Ecto neural progenitor cell (in vitro differentiated cells): ENCODE measurements at places on chromosomes 2 and 18.

DNA sequence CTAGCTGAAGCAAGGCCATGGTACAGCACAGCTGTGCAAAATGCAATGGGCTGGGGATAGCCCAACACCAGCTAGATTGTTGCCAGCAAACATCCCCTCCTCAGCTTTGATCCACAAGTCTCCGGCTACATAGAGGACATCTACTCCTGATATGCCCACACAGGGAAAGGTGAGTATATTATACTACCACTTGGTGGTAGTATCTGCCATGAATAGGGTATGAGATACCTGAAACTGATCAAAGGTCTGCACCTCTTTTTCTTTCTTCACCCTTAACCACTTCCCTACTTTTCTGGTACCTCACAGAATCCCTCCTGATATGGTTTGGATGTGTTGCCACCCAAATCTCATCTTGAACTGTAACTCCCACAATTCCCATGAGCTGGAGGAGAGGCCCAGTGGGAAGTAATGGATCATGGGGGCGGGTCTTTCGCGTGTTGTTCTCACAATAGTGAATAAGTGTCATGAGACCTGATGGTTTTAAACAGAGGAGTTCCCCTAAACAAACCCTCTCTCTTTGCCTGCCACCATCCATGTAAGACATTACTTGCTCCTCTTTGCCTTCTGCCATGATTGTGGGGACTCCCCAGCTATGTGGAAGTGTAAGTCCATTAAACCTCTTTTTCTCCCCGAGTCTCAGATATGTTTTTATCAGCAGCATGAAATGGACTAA, 279.6 kb downstream of the TXNL1 start:
- DNase-seq: no peak

DNA sequence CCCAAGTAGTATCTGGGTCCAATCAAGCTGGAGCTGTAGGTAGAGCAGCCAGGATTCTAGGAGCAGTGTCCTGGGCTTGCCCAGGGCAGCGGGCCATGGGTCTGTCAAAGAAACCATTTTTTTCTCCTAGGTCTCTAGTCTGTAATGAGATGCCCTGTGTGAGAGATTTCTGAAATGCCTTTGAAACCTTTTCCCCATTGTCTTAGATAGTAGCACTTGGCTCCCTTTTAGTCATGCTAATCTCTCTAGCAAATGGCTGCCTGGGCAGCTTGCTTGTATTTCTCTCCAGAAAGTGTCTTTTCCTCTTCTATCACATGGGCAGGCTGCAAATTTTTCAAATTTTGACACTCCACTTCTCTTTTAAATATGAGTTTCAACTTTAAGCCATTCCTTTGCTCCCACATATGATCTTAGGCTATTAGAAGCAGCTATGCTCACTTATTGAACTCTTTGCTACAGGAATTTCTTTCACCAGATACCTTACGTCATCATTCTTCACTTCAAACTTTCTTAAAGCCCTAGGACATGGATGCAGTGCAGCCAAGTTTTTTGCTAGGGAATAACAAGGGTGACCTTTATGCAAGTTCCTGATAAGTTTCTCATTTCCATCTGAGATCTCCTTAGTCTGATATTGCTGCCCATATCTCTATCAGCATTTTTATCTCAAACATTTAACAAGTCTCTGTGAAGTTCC, 890.2 kb upstream of the VRK2 start:
- DNase-seq: no peak

DNA sequence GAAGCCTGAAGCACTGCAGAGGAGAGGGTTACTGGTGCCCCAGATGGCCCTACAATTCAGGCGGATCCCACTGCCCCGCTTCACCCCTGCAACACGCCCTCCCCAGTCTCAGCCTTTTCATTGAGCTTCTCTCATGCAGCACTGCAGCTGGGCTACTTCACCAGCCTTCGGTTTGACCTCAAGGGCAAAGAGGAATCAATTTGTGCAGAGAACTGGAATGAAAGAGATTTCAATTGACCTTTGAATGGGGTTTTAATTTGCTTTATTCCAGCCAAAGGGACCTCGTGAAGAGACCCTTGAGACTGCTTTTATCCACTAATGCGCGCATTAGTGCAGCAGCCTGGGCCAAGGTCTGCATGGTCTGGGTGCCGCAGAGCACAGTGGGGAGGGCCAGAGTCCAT, 8.8 kb upstream of the POMC start:
- no peak for DNase-seq

DNA sequence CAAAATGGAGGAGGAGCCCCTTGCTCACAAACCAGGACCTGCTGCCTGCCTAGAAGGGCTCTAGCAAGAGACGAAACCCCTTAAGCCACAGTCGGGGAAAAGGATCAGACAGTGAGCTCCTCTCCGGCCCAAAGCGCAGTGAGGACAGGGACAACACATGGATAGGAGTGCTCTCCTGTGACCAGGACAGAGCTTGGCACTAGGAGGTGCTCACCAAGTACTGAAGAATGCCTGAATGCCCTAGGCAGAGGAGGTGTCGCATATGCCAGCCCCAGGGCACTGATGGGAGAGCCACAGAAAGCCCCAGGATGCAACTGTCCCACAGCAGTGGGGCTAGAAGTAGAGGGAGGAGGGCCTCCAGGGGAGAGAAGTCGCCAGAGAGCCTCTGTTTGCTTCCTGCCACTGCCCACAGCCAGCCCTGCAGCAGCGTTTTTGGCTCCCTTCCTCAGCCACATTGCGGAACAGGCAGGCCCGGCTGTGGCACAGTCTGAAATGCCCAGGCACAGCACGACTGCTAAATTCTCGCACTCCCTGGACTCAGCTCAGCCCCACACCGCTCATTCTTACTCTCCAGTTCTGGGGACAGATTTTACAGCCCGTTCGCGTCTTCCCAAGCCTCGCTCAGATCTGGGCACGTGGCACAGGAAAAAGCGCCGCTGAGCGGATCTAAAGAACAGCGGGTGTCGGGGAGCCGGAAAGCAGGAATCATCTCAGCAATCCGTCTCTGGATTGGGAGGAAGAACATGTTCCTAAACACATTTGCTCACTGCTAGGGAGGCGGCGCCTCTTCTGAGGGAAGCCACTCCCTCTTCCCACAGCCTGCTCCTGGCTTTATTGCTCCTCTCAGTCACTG, 98.7 kb upstream of the POU3F3 start:
- DNase-seq: no peak

- DNase-seq: no peak
Measured at GRCh38 chr2:10428924-10429323, 19.2 kb downstream of the ODC1 start.

GRCh38 chr2:121189011-121189410, 96.0 kb downstream of the TFCP2L1 start:
- DNase-seq: no peak

DNA sequence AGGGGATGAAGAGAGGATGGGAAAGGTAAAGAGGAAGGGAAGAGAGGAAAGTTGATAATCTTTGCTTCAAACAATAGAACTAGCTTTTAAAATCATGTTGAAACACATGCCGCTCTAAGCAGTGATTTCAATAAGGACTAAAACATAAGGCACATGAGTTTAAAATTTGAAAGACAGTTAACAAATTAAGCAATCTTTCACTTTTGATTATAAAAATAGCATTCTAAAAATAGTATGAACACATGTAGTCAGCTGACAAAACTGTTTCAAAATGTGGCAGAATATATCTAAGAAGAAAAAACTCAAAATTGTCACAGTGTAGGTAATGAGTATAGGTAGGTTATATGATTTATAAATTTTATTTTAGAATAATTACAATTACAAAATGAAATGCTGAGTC, 25.3 kb downstream of the PSME4 start:
- DNase-seq: no peak

GRCh38 chr2:46769809-46770208, 145.8 kb downstream of the MCFD2 start:
- no peak for DNase-seq

- no peak for DNase-seq
Measured at GRCh38 chr18:61738488-61738887, 154.3 kb downstream of the RNF152 start.

DNA sequence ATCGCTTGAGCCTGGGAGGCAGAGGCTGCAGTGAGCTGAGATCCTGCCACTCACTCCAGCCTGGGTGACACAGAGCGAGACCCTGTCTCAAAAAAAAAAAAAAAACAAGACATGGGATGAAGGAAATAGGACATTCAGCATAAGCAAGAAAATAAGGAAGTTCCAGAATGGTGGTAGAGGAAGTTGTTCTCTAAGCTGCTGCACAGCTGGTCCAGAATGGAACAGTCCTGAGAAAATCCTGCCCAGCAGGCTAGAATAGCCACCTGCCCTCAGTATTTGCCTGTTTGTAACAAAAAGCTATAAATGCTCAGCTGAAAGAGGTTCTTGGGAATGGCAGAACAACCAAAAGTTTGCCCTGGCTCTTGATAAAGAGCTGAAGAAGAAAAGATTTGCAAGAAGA, 11.1 kb upstream of the MAPRE3 start:
- no peak for DNase-seq

GRCh38 chr2:170362871-170363631, 185.1 kb downstream of the MYO3B start:
- no peak for DNase-seq

GRCh38 chr2:217713395-217714286, 289.2 kb downstream of the TNS1 start:
- peak; percentile 94 for DNase-seq

GRCh38 chr2:63651356-63651755, 62.6 kb downstream of the MDH1 start:
- no peak for DNase-seq

DNA sequence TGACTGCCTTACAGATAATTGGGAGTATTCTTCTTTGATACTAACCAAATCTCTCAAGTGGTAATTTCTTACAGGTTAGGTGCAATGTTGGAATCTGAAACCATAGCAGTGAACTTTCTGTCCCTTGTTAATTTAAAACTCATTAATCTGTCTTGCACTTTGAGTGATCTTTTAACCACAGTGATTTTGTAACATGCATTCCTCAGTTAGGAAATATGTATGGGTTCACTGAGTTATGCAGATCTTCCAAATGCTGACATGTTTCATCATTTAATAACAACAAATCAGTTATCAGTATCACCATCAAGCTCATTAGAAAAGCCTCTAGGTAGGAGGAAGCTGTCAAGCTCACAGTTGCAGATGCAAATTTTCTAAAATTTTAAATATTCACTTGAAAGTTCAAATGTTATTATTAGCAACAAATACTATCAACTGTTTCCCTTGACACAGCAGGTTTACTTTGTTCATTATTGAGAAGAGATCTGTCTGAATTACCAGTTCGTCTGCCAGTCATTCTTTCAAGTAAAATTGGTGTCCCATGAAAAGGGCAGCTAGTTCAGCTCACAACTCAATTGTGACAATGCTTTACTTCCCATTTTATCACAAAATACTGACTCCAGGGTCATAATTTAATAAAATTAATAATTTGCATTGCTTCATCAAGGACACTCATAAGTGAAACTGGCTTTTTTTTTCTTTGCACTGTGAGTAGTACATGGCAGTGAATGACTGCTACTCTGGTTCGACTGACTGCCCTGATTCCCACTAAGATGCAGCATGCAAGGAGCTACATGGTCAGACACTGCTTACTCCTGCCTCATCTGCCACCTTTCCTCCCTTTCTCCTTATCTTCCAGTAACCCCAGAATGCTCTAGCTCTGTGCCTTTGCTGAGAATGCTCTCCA, 31.6 kb downstream of the SUCLG1 start:
- no peak for DNase-seq

GRCh38 chr2:221716426-221717303, 144.6 kb upstream of the EPHA4 start:
- no peak for DNase-seq

DNA sequence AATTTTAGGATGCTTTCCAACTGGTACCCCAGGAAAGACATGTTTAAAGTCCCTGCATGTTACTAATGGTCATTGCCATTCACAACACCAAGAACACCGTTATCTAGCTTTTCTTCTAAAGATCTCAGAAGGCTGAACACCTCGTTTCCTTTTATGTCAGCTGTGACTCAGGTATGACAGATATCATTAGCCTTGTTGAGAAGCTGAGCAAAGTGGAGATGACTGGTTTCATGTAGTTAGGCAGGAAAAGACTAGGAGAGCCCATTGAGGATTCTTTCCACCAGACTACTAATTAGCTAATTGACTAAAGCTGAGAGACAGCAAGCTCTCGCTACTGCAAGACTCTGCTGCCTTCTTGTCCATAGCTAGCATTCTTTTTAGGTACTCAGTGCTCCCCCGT, 32.0 kb upstream of the ARL5A start:
- no peak for DNase-seq

DNA sequence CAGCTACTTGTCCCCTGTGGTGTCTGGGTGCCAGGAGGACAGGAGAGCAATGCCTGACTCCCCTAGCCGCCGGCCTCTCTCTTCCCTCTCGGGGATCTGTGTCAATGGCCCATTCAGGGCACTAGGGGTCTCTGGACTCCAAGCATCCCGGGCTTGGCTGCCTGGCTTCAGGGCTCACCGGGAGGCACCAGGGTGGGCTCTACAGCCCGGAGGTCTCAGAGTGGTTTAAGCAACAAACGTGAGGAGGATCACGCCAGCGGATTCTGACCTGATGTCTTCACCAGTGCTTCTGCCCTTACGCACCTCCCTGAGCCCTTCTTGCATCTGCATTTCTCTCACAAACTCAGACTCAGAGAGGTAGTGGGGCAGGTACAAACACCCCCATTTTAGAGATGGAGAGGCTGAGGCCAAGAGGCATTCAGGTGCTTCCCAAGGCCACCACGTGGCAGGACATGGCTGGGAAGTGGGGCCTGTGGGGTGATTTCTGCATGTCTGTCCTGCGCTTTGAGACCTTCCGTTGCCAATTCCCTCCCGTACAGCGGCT, 243.0 kb downstream of the CELF4 start:
- DNase-seq: peak; percentile 69

GRCh38 chr2:235045336-235045972, 93.6 kb downstream of the SH3BP4 start:
- no peak for DNase-seq

GRCh38 chr2:71173096-71173495, 42.7 kb downstream of the MPHOSPH10 start:
- DNase-seq: no peak

- no peak for DNase-seq
Measured at GRCh38 chr2:142218471-142218870, 87.7 kb upstream of the LRP1B start.

DNA sequence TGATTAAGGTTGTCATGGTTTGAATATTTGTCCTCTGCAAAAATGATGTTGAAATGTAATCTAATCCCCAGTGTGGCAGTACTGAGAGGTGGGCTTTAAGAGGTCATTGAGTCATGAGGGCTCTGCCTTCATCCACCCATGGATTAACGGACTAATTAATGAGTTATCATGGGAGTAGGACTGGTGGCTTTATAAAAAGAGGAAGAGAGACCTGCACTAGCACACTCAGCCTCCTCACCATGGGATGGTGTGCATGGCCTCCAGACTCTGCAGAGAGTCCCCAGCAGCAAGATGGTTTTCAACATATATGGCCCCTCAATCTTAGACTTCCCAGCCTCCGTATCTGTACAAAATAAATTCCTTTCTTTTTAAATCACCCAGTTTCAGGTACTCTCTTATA, 41.0 kb downstream of the DTNB start:
- no peak for DNase-seq
